ENCODE measurements at places on chromosomes 5 and 9.

DNA sequence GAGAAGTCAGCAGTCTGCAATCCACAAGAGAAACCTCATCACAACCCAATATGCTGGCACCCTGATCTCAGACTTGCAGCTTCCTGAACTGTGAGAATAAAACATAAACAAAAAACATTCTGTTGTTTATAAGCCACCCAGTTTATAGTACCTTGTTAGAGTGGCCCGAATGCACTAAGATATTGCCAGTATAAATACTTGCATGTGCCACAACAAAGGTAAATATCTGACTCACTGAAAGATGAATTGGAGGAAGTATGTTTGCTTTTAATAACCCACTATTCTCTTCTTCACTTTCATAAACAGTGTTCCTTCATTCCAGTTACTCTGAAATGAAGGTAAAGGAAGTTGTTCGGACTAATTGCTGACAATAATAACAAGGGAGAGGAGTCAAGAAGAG lies 1163.4 kb upstream of the CDH6 start:
- DNase-seq = no peak

DNA sequence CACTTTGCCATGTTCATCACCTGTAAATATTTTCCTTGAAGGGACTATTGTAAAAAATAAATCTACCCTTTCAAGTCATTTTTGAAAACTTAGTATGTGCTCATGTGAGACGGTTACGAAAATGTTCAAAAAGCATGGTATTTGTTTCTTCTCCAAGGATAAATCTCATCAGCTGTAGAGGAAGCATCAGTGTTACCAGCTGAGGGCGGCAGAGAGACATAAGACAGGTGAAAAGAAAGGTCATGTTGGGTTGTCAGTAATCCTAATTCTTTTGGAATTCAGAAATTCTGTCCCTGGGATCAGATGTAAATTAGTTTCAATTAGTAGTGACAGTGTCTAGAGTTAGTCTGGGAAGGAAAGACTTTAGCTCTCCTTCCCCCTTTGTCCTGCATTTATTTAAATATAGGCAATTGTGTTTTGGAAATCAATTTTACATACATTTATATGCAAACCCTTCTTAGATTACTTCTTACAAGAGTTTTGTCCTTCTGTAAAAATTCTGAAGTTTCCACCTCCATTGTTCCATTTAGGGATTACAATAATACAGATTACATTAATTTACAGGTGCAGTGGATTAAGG lies 791.9 kb upstream of the CDH6 start:
- DNase-seq = peak; percentile 2

DNA sequence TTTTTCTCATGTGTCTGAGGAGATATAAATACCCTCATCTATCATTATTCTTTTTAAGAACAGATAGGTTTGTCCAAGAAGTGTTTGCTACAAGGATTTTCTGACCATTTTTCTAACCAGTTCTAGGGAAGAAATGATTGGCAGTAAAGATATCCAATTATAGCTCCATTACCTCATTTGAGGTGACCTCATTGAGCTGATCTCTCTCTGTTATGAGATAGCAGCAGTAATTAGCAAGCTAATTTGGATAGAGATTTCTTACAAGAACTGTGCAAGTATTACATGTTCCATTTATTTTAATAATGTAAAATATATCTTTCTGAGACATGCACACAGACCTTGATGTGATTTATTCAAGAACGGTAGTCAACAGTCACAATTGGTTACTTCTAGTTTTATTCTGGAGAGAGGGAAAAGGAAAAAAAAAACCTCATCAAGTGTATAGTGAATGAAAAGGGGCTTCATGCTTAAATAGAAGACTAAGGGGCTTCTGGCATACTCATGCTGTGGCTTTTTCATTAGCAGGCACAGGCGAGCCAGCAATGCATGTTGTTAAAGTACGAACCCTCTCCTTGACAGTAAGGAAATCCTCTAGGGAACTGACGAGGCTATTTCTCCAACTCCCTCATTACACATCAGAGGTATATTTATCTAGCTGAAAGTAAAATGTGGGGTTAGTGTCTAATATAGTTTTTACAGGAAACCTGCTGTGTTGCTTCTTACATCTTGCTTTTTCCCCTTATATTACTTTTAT lies 127.3 kb downstream of the NUDT12 start:
- DNase-seq = no peak

DNA sequence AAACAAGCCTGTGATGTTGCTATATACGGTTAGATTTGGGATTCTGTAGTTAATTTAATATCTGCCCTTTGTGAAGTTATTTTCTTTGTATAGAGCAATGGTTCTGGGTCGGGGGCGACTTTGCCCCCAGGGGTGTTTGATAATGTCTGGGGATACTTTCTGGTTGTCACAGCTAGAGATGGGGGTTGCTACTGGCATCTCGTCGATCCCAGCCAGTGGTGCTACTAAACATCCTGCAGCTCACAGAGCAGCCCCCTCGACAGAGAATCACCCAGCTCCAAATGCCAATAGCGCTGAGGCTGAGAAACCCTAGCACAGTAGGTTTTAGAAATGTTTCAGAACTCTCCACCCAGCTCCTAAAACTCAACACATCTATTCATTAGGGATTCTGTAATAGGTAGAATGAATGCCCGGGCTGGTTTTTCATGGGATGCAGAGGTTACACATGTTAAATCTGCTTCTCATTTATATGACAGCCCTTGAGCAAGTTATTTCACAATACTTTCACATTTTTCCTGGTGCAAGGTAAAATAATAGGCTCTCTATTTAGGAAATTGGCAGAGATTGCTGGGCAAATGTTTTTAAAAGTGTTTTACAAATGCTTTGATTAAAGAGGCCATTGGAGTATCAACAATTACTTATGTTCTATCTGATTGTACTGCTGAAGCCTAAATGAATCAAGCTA lies 75.2 kb upstream of the CTSL start:
- DNase-seq = no peak

- no peak for DNase-seq
These were observed 7.5 kb downstream of the TDRD7 start for GRCh38 chr9:97419309-97419867.

DNA sequence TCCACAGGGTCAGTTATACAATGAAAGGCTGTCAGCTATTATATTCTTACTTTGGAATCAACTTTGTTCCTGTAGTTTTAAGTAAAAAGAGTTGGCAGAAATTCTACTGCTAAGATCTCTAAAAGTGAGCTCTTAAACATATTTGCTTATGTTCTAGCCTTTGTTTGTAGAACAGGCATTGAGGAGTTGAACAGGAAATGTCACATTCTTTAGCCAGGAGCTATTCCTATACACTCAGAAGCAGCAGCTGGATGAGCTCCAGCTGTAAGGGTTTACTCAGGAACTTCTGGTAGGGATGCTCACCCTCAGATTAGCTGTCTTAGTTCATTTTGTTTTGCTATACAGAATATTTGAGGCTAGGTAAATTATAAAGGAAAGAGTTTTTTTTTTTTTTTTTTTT lies 22.4 kb upstream of the SPINK14 start:
- no peak for DNase-seq

DNA sequence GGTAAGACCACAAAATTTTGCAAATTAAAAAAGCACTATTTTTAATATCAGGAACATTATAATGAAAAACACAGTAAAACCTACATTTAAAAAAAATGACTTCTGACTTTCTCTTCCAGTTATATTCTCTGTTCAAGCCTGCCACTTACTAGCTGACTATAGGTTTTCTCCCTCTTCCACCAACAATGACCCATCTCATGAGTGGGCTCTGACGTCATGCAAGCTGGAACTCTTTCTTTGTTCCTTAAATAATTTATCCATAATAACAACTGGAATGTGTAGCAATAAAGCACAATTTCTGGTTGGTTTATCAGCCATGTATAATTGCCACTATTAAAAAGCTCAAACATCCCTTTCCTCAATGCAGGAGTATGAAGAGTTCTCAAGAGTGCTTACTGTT lies 378.1 kb upstream of the FAM174A start:
- DNase-seq = no peak

GRCh38 chr5:104937598-104937997 lies 1375.0 kb upstream of the NUDT12 start:
- DNase-seq = no peak

DNA sequence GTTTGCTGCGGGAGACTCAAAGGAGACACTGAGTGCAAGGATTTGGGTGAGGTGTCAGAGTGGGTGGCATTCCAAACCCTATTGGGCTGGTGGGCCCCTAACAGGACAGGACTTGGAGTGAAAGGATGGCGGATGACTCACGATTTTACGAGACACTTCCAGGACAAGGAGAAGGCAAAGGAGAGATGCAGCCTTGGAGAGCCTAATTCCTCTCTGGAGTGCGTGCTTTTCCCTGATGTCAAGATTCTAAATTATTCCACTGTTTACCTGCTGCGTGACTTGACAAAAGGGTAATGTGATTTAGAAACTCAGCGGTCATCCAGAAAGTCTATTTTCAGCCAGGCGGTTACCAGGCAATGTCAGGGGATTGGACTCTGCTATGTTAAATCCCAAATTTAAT lies 41.6 kb upstream of the CD180 start:
- no peak for DNase-seq

DNA sequence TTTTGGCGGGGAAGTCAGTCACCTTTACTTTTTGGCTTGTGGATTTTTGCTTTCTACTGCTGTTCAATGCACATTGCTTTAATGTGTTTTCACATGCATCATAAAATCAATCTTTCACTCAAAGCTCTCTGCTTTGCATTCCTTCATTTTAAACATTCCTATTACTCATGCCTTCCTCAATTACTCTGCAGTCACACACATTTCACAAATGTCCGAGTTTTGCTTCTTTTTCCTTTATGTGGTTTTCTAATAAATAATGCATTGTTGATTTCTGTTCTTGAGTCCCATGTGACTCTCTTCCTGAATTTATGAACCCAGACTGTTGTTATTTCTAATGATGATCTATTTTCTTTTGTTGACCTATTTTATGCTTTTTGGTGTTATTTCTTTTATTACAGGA lies 82.3 kb upstream of the EPB41L4B start:
- no peak for DNase-seq

- no peak for DNase-seq
These were observed 42.9 kb downstream of the ADGRV1 start for GRCh38 chr5:90601468-90601867.

DNA sequence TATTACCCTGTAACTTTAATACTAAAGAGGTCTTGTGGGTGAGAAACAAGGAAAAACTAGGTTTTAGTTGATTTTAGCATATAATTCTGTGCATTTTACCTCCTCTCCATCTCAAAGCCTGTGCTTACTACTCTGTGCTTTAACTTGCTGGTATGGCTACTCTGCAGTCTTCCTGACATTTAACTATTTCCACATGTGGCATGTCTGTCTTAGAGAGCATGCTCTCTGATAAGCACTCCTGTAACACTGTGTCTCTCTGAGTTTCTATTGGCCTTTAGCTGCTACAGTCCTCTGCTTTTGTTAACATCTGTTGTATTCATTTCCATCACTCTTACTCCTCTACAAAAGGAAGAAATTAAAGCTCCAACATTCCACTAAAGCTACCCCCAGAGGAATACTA lies 418.3 kb downstream of the RAB3C start:
- DNase-seq = no peak

DNA sequence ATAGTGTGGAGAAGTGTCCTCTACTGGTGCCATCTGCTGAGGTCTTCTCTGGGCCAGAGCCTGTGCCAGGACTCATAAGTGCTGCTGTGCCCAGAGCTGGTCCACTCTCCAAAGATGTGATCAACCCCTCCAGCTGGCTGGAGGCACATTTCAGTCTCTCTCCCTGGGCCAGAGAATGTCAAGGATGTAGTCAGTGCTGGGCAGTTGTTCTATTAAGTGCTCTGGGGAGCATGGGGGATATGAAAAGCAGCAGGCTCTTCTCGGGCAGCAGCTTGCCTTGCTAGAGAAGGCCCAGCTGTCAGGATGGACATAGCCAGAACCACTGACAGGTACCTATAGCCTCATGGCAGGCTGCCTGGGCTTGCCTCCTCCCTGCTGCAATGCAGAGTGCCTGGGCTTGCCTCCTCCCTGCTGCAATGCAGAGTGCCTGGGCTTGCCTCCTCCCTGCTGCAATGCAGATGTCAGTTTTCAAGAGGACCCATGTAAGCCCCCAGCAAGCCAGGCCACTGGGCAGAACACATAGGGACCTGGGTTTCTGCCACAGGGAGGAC lies 157.2 kb upstream of the PANK3 start:
- no peak for DNase-seq

- no peak for DNase-seq
These were observed 966.0 kb upstream of the ACO1 start for GRCh38 chr9:31418419-31418818.

- no peak for DNase-seq
These were observed 124.0 kb upstream of the PPP1R26 start for GRCh38 chr9:135355521-135356011.

GRCh38 chr9:109806506-109807115 lies 26.6 kb downstream of the PALM2AKAP2 start:
- DNase-seq = no peak

DNA sequence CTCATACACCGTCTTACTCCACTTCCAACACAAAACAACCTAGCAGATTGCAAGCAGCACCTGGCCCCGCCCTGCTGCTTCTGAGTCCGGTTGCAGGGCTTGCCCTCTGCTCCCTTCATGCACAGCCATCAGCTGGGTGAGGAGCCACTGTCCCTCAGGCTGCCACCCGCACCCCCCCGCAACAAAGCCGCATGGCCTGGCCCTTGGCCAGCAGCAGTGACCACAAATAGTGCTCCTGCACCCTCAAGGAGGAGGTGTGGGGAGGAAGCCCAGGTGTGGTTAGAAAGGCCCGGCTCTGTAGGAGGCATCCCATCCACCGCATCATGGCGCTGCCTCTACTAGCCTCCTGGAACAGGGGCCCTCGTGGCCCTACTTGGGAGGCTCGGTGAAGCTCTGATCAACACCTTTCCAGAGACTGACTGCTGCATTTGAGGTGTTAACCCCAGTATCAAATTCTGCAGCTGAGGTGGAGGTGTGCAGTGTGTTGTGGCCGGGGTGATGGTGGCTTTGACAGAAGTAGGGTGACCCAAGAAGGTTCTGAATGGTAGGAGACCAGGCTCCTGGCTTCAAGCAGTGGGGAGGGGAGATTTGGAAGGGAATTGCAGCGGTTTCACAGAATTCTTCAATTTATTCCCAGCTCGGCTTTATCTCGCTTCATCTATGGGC lies 52.7 kb downstream of the WNK2 start:
- DNase-seq = no peak

- no peak for DNase-seq
These were observed 833 bp upstream of the MROH2B start for GRCh38 chr5:41071975-41072374.

DNA sequence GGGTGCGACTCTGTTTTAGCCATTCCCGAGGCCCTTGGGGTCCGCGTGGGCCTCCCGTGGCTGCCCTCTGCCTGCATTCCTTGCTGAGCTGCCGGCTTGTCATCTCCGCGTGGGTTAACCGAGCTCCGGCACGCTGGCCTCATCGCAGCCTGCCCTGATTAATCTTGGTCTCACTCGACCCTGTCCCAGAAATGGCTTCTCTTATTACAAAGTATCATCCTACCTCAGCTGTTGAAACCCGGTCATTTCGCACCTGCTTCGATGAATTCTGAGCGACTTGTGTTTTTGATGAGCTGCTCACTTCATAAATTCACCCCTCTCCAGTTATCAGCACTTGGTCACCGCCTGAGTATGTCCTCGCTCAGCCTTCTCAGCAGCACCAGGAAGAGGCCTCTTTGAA lies 123.5 kb upstream of the EGFLAM start:
- DNase-seq = no peak

- DNase-seq = no peak
These were observed 3.4 kb downstream of the IL33 start for GRCh38 chr9:6219040-6219439.

GRCh38 chr5:14733661-14734060 lies 69.1 kb downstream of the OTULIN start:
- no peak for DNase-seq

All from nucleus accumbens (tissue), 56 donors.